ENCODE measurements at places on chromosomes 5 and 9. TPM values are rescaled to one million over a fixed set of nuclear protein-coding genes. Genes with fewer than 3 reads are reported as not detected.

Gene RANBP3L
- not detected for polyA plus RNA-seq

Gene HK3
- not detected for polyA plus RNA-seq

Gene UQCRQ
- 1,585 TPM for polyA plus RNA-seq

Gene LHX3
- polyA plus RNA-seq = not detected

Gene PCA3
- polyA plus RNA-seq = not detected

Gene PLAC8L1
- 0.28 TPM for polyA plus RNA-seq

Data from GM12878 (cell line).